ENCODE measurements at places on chromosomes 6 and 20.
A peak's percentile ranks its signal among the peaks of the same experiment; 100 is the strongest.

DNA sequence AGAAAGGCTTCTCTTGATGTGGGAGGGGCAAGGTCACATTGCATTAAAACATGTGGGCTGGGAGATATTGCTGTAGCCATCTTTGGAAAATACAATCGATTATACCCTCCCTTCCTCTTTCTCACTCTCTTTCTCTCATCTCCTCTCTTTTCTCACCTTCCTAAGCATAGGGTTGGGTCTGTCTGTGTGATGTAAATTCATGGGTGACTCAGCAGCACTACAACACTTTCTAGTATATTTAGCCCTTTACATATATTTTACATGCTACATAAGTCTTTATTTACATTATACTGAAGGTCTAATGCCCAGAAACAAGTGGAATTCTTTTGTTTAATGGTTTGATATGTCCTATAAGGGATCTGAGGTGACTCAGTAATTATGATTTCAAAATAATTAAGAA, 634.8 kb upstream of the FLRT3 start:
- no peak for DNase-seq

DNA sequence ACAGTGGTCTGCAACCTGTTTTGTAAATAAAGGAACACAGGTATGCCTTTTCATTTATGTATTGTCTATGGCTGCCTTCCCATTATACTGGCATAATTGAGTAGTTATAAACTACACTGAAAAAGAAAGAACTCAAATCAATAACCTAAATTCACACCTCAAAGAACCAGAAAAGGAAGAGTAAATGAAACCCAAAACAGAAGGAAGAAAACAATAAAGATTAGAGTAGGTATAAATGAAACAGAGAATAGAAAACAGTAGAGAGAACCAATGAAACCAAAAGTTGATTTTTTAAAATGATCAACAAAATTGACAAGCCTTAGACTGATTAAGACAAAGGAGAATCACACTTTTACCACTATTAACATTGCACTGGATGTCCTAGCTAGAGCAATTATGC, 34.7 kb downstream of the FAM184A start:
- no peak for DNase-seq

GRCh38 chr6:53727748-53728147, 62.2 kb upstream of the KLHL31 start:
- DNase-seq = no peak

DNA sequence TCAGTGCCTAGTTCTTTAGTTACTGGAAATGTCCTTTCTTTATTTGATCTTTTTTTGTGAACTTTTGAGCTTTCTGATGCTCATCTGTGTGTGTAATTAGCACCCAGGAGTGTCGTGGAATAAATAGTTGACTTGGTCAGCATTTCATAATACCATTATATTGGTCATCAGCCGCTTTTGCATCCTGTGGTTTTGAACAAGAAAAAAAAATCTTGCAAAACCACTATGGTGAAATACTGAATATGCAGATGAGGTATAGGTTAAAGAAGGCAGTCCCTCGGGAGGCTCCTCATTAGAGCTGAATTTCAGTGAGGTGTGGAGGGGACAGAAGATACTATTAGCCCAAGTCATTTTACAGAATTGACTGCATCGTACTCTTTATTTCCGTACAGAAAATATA, 90.1 kb downstream of the FOXO3 start:
- DNase-seq = no peak

DNA sequence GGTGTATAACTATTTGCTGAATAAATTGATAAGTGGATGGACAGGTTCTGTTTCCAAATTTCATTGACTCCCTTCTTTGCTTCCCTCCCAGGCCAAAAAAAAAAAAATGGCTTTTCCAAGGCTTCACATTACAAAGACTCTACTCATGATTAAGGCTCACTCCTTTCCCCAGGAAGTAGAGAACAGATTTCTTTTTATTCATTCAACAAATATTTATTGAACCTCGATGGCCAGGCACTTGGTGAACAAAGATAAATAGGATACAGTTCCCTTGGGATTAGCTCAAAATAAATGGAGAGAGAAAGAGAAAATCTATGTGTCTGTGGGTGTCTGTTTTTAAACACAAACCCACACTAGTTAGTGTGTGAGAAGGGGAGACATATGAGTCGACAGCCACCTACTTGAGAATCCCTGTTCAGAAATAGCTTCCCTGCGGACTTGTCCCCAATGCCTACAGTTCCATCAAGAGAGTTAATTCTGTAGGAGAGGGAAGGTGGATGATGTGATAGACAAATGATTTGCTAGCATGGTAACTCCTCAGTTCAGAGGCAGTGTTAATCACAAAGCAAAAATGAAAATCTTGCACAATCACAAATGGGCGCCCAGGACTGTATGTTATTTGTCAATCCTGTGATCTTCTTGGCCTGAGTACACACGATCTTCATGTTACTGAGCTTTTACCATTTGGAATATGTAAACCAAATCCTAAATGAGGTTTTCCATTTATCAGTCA, 20.3 kb downstream of the TRAF3IP2 start:
- no peak for DNase-seq

DNA sequence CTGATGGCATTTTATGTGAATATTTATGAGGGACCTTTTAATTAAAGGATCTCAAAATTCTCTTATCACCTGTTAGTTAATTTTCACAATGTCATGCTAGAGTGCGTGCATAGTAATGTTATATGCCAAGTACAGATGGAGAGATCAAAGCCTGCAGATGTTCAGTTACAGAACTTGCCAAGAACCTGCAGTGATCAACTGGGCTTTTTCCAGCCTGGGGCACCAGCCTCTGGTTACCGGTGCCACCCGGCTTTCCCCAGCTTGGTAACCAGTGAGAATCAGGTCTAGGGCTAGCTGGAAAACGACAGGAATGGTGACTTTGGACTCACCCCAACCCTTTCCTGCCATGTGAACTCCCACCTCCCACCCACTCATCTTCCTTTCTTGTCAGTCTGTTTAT, 91.8 kb downstream of the CAP2 start:
- DNase-seq = no peak

- DNase-seq = no peak
Measured at GRCh38 chr20:52754366-52754765, 217.8 kb upstream of the TSHZ2 start.

DNA sequence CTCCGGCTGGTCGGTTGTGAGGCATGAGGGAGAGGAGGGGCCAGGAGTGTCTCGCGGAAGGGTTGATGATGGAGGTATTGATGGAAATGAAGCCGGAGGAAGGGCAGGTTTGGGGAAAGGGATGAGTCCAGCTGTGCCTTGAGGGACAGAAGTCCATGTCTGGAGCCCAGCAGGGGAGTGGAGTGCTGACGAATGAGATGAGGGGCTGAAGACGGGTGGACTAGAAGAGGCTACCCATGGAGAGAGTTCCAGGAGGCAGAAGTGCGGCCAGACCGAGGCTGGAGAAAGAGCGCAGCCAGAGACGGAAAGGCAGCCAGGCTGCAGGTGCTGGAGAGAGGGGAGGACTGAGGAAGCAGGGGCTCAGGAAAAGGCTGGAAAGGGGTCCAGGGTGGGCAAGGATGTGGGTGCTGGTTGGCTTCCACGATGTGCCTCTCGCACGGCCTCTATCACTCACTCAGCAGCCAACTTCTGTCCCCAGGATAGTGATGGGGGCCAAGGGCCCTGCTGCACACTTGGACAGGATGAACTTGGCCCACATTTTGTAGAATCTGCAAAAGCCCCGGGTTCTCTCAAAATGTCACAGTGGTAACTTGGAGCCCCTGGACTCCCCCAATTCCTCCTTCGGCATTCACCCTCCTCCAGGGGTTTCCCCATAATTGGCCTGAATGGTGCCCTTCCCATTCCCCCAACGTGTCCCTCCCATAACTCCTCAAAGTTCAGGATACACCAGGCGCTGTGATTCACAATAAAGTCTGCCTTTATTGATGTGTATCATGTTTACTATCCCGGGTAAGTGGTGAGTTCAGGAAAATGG, 627 bp upstream of the EIF6 start:
- no peak for DNase-seq

DNA sequence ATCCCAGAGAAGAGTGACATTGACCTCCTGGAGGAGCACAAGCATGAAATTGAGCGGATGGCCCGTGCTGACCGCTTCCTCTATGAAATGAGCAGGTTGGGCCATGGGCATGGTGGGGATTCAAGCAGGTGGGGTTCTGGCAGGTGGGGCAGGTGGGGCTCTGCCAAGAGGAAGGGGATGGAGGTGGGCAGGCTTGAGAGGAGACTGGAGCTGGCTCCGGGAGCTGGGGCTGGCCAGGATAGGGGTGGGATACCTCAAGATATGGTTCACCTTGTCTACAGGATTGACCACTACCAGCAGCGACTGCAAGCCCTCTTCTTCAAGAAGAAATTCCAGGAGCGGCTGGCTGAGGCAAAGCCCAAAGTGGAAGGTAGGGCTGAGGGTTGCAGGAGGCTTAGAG, 42.9 kb downstream of the MOCS1 start:
- no peak for DNase-seq

DNA sequence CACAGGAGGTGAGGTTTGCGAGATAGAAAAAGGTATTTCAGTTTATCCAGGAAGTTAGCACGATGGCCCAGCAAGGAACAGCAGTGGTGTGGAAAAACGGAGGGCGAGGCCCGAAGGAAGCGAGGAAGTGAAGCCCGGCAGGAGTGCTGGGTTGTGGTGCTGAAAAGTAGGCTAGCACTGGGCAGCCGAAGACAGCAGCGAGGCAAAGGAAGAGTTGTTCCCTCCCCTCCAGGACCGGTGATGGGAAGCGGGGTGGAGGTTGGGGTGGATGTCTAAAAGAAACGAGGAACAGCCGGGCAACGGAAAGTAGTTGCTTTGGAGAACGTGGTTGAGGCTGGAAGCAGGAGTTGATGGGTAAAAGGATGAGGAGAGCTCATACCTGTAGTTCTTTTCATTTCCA, 1.4 kb downstream of the METTL24 start:
- DNase-seq = no peak

DNA sequence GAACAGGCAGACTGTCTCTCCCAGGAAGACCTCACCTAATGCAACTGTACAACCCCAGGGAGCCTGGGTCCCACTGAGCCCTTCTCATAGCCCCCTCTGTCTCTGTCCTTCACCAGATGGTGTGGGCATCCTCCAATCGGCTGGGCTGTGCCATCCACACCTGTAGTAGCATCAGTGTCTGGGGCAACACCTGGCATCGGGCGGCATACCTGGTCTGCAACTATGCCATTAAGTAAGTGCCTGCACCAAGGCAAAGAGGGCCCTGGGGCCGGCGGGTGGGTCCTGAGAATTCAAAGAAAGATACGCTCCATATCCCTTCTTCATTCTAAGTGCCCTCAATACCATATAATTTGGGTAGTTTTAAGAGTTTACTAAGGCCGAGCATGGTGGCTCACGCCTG, 8.3 kb downstream of the R3HDML start:
- DNase-seq = no peak

- no peak for DNase-seq
Measured at GRCh38 chr6:168650671-168651111, 209.7 kb downstream of the SMOC2 start.

DNA sequence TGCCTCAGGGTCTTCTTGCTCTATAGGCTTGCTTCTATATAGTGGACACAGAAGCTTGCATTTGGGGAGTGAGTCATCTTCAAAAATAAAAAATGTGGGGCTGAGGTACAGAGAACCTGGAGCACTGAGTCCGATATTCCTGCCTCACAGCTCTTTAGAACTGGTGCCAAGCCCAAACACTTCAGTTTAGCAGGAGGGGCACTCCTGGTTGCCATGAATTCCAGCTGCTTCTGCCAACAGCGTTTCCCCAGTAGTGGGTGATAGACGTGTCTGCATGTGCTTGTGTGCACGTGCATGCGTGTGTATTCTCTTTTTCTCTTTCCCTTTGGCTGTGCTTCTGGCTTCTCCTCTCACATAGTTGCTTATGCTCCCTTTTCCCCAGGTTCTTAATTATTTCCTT, 11.9 kb downstream of the DNPH1 start:
- no peak for DNase-seq

- DNase-seq = no peak
Measured at GRCh38 chr6:31815025-31815838, at the start of the genes HSPA1A and HSPA1L. Gene HSPA1A (plus strand): TSS chr6:31815543. CDS start chr6:31815757, 214 bp downstream. Gene HSPA1L (minus strand): TSS chr6:31815283. CDS start chr6:31811972, 3,311 bp downstream.

GRCh38 chr6:135179920-135180541, 1.1 kb upstream of the MYB start:
- no peak for DNase-seq

DNA sequence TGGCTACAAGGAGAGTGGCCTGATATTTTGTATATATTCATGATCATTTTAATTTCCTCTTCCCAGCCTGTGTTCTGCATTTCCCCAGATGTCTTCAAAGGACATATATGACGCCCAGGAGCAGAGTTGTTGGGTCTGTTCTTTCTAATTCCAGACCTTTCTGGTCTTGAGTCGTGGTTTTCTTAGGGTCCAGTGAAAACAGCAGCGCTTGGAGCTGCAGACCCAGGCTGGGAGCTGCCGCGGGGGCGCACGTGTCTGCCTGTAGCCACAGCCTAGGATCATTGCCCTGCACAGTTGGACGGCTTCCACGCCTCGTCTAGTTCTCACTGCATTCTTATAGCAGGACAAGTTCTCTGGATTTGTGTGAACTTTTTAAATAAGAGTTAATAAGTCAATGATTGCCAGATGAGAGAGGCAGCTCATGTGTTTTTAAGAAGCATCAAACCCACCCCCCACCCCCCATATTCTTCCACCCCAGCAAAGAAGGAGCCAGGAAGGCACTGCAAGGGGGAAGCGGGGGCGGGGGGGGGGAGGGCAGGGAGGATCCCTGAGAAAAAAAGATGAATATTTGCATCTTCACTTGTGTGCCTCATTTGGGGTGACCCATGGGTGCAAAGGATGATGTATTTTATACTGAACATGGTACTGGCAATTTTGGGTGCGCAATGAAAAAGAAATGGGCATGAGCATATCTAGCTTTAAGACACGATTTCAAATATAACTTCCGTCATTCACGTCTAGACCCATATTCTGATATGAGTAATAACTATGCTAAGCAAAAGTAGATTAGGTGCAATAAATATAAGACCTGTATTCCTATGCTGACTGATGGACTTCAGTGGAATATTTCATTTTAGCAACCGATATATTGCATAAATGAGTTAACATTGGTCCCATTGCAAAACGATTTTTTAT, 160.0 kb downstream of the TBXT start:
- no peak for DNase-seq

GRCh38 chr20:11229772-11230171, 556.0 kb upstream of the JAG1 start:
- DNase-seq = no peak

- no peak for DNase-seq
Measured at GRCh38 chr6:135146162-135146934, 34.8 kb upstream of the MYB start.

- DNase-seq = peak; percentile 76
Measured at GRCh38 chr6:44096612-44097011, 30.6 kb downstream of the MRPL14 start.
